ENCODE measurements at places on chromosomes 4 and X.
A peak's percentile ranks its signal among the peaks of the same experiment; 100 is the strongest.

DNA sequence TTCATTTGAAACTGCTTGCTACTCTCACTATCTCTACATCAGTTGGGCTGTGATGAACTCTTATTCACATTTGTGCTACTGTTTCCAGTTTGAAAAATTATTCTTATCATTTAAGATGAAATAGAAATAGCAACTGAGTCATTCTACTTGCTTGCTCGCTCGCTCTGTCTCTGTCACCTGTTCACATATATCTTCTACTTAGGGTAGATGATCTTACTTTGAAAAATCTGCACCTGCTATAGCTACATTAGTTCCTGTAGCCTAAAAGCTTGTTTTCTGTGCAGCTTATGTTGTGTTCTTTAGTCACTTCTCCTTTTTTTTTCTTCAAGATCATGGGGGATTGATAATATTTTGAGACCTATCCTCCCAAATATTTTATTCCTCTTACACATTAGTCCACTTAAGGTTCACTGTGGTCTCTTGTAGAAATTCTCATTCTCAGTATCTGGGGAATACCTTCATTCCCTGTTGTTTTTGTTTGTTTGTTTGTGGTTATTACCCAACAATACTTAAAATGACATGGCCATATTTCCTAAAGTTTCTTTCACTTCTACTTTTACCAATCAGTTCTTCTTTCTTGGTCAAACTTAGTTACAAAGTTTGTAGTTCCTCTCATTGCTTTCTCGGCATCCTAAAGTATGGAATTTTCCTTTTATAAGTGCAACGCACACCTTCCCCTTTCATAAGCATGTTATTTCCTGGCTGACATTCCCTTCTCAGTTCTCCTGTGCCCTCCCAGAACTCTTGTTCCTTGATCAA is 36.5 kb downstream of the CLCN5 start:
- DNase-seq: no peak
- H3K27ac ChIP-seq: no peak overlapping the region
- no peaks in the 10 kb centered on the region for H3K4me1 ChIP-seq
- H3K36me3 ChIP-seq: no peaks in the 10 kb centered on the region

DNA sequence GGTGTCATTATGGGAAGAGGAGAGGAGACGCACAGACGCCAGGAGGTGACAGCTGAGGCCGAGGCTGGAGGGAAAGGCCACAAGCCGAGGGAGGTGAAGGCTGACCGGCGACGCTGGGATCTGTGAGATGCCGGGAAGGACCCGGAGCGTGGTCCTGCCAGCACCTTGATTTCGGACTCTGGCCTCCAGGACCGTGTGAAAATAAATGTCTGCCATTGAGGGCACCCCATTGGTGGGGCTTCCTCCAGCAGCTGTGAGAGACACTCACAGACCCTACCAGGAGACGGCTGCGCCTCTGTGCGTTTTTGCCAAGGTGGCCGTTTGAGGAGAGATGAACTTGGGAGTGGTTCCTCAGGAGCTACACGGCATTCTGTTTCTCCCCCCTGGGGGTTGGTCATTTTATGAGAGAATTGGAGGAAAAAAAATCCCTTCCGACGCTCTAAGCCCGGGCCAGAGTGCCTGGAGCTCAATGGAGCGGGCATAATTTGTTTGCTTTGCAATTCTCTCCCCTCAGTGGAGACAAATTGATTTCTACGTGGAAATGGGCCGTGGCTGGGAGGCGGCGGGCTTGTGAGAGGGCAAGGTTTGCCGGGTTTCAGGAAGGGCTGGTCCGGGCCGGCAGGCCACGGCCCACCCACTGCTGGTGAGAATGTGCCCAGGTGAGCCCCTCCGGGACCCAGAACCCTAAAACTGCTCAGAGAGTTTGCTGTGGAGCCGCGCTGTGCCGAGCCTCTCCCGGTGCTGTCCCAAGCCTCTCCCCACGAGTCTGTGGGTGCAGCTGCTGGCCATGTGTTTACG is 53.9 kb downstream of the CPZ start:
- H3K4me1 ChIP-seq: no peaks in the 10 kb centered on the region
- no peak overlapping the region for H3K4me3 ChIP-seq
- H3K27me3 ChIP-seq: no peaks in the 10 kb centered on the region
- H3K36me3 ChIP-seq: no peaks in the 10 kb centered on the region
- no peak for DNase-seq
- no peak overlapping the region for H3K27ac ChIP-seq

DNA sequence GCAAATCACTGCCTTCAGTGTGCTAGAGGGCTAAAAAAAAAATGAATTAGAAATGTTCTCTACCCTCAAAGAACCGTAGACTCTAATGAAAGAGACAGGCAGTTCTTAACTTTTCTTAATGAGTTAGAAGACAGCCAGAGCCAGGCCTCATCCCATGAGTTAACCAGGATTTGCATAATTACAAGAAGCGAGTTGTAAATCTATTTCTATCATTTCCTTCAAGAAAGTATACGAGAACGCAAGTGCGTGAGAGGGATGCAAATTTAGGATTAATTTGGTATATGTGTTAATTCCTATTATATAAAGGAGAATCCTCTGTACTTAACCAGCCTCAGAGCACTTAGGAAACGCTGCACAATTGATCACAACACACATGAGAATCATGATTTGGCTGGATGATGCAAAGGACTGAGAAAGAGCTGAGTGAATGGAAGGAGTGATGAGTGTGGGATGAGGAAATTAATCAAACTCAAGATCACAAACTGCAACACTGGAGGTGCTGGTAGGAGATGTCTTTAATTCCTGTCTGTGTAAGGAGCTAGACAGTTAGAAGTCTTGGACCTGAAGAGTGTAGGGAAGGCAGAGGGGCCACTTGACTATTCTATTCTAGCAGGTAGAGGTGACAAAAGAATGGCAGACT is 157.2 kb downstream of the ATP10D start:
- no peak overlapping the region for H3K4me3 ChIP-seq
- no peaks in the 10 kb centered on the region for H3K36me3 ChIP-seq
- no peaks in the 10 kb centered on the region for H3K4me1 ChIP-seq
- DNase-seq: no peak
- H3K27ac ChIP-seq: no peak overlapping the region

- H3K4me3 ChIP-seq: no peak overlapping the region
- no peak overlapping the region for H3K27ac ChIP-seq
- no peak for DNase-seq
- peaks cover 6% of the 10 kb centered on the region for H3K36me3 ChIP-seq
- peaks cover 3% of the 10 kb centered on the region for H3K4me1 ChIP-seq
- H3K27me3 ChIP-seq: no peaks in the 10 kb centered on the region
These were observed 1.3 kb upstream of the ATP6AP1 start for GRCh38 chrX:154426916-154427770.

GRCh38 chr4:148764720-148765119 is 322.5 kb upstream of the NR3C2 start:
- DNase-seq: no peak
- H3K4me3 ChIP-seq: no peak overlapping the region
- H3K4me1 ChIP-seq: no peaks in the 10 kb centered on the region
- H3K27ac ChIP-seq: no peak overlapping the region

DNA sequence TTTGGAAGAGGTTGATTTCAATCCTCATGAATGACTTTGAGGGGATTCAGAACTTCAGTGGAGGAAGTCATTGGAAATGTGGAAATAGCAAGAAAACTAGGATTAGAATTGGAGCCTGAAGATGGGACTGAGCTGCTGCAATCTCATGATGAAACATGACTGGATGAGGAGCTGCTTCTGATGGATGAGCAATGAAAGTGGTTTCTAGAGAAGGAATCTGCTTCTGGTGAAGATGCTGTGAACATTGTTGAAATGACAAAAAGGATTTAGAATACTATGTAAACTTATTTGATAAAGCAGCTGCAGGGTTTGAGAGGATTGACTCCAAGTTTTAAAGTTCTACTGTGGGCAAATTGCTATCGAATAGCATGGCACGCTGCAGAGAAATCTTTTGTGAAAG is 27.1 kb downstream of the EVC start:
- H3K36me3 ChIP-seq: no peaks in the 10 kb centered on the region
- H3K4me3 ChIP-seq: no peak overlapping the region
- H3K27me3 ChIP-seq: no peaks in the 10 kb centered on the region
- H3K4me1 ChIP-seq: no peaks in the 10 kb centered on the region
- DNase-seq: no peak

DNA sequence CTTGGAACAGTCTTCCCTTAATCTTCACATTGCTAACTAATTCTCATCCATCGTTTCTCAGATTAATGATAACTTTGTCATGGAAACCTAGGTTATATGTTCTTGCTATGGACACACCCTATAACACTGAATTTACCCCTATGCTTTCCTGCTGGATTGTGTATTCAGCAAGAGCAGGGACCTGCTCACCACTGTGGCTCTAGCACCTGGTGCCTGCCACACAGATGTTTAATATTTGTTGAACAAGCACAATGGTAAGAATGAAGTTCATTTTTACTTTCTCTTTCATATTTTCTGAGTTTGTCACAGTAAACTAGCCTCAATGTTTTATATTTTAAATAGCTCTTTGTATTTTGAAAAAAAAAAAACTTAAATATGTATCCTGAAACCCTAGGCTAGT is 734.0 kb upstream of the DIAPH2 start:
- H3K36me3 ChIP-seq: no peaks in the 10 kb centered on the region
- H3K27ac ChIP-seq: no peak overlapping the region
- H3K4me1 ChIP-seq: no peaks in the 10 kb centered on the region
- DNase-seq: no peak
- no peak overlapping the region for H3K4me3 ChIP-seq
- H3K27me3 ChIP-seq: no peaks in the 10 kb centered on the region

DNA sequence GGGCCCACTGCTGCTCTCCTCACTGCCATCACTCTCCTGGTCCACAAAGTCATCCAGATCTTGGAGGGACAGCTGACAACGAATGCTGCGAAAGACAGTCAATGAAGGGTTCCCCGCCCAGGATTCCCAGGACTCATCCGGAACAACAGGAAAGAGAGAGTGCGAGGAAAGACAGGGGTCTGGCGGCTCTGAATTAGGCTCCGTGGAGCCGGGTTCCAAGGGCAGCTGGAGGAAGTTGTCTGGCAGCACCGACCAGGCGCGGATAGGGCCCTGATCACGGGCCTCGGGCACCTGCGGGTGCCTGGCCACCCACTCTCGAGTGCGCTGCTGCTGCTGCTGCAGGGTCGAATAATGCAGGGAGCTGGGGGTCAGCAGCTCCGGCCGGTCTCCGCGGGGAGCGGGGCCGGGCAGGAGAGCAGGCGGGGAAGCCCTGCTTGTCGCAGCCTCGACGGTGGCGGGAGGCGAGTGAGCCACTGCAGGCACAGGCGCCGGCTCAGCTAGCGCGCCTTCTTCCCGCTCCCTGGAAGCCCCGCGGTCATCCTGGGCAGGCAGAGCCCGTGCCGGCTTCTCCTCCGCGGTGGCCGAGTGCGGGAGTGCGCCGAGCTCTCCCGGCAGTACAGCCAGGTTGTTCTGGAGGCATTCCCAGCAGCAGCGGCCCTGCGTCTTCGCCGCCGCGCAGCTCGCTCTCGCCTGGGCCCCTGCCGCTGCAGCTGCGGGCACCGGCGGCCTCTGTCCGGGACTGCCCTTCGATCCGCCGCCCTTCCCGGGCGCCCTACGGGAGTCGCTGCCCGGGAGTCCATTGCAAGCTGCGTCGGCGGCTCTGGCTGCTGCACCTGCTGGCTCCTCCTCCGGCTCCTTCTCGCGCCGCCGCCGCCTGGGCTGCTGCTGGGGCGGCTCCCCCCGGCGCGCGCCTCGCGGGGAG is 1.1 kb downstream of the SOWAHB start:
- peak overlapping the region; percentile 70 for H3K4me3 ChIP-seq
- H3K27me3 ChIP-seq: peaks cover 18% of the 10 kb centered on the region

DNA sequence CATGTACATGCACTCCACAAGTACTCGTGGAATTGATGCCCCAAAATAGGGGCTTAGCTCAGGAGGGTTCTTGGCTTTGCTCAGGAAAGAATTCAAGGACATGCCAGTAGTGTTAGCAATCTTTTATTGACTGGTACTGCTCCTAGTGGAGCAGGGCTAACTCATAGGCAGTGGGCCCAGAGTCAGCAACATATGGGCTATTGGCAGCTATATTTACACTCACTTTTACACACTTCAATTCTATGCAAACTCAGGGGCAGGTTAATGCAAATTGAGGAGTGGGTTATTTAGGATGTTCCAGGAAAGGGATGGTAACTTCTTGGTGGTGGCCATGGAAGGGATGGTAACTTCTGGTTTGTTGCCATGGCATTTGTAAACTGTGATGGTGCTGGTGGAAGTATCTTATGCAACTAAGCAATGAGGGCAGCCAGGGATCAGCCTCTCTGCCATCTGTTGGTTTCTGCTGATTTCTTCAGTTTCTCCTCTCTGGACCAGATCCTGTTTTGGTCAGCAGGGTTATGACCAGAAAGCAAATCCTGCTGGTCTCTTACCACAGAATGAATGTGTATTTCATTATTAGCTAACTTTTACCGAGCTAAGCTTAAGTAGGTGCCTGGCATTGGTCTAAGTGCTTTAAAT is 69.2 kb upstream of the FAT1 start:
- no peak overlapping the region for H3K4me3 ChIP-seq
- H3K27me3 ChIP-seq: no peaks in the 10 kb centered on the region
- H3K36me3 ChIP-seq: no peaks in the 10 kb centered on the region

DNA sequence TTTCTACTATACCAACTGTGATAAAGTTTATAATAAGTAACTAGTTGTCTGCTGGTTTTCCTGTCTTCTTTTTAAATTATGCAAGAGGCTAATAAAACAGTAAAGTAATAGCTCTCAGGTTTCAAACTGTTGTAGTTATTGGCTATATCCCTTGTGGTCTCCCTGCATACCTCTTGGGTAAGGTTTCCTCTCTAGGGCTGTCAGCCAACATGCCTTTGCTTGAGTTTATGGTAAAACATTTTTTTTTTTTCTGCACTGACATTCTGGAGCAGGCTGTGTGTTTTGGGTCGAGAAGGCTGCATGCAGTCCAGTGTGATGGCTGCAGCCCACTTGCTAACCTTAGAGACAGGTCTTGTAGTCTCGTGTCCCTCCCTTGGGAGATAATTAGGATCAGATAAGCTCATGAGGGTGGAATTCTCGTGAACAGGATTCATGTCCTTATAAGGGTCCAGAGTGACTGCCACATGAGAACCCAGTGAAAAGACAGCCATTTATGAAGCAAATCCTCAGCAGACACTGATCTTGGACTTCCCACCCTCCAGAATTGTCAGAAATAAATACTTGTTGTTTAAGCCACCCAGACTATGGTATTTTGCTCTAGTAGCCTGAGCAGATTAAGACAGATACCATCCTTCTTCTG is 831.2 kb downstream of the CCSER1 start:
- no peak for DNase-seq
- no peaks in the 10 kb centered on the region for H3K36me3 ChIP-seq
- no peak overlapping the region for H3K27ac ChIP-seq
- no peak overlapping the region for H3K4me3 ChIP-seq
- no peaks in the 10 kb centered on the region for H3K27me3 ChIP-seq

- DNase-seq: no peak
- no peaks in the 10 kb centered on the region for H3K36me3 ChIP-seq
- H3K4me1 ChIP-seq: no peaks in the 10 kb centered on the region
These were observed 260.7 kb upstream of the SFRP2 start for GRCh38 chr4:154049457-154050181.

- no peaks in the 10 kb centered on the region for H3K36me3 ChIP-seq
- H3K27me3 ChIP-seq: no peaks in the 10 kb centered on the region
- H3K27ac ChIP-seq: no peak overlapping the region
- DNase-seq: no peak
- H3K4me1 ChIP-seq: no peaks in the 10 kb centered on the region
These were observed 353.8 kb upstream of the PABPC5 start for GRCh38 chrX:91080822-91081221.

Data from effector memory CD4-positive, alpha-beta T cell (primary cell).